ENCODE measurements at places on chromosomes 13 and 19.

GRCh38 chr19:30209617-30210600 lies 162.3 kb upstream of the ZNF536 start:
- DNase-seq: no peak

DNA sequence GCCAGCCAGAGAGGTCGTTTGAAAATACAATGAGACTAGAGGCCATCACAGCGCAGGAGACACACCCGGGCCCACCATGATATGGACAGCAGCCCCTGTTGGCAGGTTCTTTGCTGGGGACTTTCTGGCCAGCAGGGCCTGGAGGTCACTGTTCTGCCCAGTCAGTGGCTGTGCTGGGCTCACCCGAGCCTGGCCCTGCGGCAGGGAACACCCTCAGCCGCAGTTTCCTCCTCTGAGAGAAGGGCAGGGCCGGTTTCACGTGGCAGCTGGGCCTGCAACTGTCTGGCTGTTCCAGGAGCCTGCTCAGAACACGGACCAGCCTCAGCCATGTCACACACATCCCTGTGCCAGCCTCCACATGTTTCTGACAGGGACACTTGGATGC lies 39.4 kb downstream of the ADPRHL1 start:
- no peak for DNase-seq

DNA sequence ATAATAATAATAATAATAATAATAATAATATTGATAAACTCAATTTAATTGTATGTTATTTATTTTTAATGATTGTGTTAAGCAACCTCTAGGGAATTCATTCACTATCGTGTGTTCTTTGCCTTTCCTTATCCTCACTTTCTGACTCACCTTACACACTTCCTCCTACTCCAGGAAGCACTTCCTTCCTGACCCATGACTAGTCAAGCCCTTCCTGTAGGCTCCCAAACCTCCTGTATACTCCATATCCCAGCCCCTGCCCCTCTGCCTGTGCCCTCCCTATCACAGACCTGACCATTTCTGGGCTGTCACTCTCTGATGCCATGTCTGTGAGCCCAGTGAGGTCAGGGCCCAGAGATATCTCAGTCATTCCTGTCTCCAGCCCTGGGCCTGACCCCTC lies 7.6 kb downstream of the LGALS4 start:
- no peak for DNase-seq

- no peak for DNase-seq
These were observed 7.3 kb downstream of the TNFSF14 start for GRCh38 chr19:6662702-6663101.

DNA sequence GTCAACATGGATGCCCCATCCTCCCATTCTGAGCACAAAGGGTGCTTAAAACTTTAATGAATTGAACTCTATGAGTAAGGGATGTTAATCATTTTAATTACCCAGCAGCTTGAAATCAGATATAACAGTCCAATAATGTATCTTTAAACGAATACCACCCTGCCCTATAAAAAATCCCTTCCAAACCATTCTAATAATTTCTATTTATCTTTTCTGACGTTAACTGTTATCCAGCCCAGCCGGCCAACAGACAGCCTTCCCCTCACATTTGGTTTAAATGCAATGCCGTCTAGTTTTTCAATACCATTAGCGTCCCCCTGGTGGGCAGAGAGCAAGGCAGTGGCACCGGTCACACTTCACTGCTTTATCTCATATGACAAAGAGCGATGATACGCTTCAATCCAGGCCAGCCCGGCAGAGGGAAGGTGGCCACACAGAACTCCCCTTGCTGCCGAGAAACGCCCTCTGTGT lies 402.2 kb upstream of the ZNF507 start:
- DNase-seq: no peak

GRCh38 chr19:41570639-41571112 lies 5.3 kb upstream of the CEACAM21 start:
- peak; percentile 77 for DNase-seq

DNA sequence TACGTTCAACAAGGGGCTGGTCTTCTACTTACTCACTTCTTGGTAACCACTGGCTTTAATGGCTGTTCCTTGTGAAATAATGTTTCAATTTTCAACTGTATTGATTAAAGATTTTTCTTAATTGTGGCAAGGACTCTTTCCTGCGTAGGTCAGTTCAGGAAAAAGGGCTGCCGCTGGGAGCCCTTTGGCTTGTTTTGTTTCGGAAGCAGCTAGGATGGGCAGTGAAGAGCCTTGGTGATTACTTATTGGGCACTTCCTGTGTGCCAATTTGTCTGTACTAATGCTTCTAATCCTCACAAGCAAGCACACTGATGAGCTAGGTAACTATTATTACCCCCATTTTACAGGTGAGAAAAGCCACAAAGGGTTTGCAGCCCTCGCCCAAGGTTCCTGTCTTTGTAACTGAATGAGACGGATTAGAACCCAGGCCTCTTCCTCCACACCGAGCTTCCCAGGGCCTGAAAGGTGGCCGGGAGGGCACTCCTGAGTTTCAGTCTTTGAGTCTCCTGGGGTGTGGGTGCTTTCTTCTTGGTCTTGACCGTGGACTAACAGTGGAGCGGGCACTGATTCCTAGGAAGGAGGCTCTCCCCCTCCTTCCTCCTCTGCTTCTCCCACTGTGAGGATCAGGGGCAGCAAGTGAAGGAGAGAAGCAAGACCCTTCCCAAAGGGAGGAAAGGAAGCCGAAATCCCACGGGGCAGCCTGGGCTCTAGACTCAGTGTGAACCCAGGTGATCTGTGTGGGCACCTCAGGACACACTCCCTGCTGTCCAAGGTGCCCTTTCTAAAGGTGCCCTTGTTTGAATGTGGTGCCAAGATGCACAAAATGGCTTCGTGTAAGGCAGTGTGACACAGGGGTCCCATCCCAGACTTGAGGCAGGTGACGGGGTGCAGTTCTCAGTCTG lies 3.7 kb downstream of the COL4A2 start:
- DNase-seq: no peak

DNA sequence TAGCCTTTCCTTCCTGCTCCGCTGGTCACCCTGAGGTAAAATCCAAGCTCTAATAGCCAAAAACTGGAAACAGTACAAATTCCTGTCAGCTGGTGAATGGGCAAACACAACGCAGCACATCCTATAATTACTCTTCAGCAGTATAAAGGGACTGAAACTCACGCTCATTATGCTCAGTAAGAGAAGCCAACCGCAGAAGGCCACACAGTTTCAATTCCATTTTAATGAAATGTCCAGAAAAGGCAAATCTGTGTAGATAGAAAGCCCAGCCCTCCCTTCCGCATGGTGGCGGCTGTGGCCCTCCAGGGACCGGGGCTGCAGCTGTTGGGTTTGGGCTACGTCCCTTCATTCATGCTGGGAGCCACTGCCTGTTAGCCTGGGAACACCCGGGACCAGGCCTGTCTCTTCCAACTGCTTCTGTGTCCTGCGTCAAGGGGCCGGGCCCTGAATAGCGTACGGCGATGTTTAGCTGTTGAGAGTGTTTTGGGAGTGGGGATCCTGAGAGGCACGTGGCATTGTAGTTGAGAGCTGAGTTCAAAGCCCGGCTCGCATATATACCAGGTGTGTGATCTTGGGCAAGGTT lies 23.5 kb downstream of the NKPD1 start:
- no peak for DNase-seq

DNA sequence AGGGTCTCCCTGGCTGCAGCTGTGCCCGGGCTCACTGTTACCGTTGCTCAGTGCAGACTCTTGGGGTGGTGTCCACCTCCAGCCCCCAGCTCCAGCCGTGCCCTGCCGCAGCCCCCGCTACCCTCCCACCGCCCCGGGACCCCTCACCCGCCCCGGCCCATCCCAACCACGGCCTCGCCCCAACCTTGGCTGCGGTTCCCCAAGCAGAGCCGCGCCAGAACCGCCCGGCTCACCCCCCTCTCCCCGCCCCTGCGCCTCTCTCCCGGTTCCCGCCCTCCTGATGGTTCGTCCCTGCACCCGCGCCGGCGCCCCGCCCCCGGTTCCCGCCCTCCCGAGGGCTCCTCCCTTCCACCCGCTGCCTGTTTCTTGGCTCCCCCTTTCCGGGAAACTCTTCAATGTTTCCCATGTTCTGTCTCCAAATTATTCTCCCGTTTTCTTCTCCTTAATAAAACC lies 40.3 kb downstream of the ANKRD10 start:
- no peak for DNase-seq

GRCh38 chr13:53112522-53112921 lies 83.9 kb downstream of the OLFM4 start:
- no peak for DNase-seq
